T-cell (primary cell): ENCODE measurements at places on chromosomes 11 and 22. TPM values are rescaled to one million over a fixed set of nuclear protein-coding genes. Genes with fewer than 3 reads are reported as not detected.

TMEM121B gene
- total RNA-seq, result 0.19 TPM

SCN2B gene
- not detected for total RNA-seq

PHF21B gene
- not detected for total RNA-seq

ARRB1 gene
- 47.3 TPM for total RNA-seq

DNA sequence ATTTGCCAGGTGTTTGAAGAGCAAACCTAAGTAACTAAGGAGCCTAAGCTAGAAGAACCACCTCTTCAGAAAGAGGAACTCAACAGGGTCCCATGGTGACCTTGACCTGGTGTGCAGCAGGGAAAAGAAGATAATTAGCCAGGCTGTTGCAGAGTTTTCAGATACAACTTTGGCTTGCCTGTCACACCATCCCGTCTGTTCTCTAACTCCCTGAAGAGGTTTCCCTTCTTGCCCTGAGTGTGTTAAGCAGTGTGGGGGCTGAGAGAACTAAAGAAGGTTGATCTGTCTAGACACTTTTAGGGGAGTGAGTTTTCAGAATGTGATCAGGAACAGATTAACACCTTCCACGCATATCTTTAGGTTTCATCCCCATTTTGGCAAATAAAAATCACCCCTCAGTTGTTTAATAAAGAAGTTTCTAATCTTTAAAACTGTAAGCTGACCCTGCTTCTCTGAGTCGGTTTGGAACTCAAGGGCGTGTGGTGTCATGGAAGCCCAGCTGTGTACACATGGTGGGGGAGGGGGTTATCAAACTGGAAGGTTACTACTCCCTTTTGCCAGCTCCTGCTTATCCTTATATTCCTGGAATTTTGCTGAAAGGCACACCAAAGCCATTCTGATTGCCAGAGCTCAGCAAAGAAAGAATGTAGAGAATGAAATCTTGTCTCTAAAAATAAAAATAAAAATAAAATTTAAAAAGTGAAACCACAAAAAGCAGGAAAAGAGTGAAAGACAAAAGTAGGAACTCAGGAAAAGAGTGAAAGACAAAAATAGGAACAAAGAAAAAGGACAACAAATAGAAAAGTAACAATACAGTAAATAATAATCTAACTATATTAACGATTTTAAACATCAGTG, 70.2 kb downstream of the DBX1 start:
- no peak for DNase-seq

- no peak for DNase-seq
These were observed 1.8 kb downstream of the UBQLN3 start for GRCh38 chr11:5507933-5508305.

- no peak for DNase-seq
These were observed 22.9 kb upstream of the RFPL3 start for GRCh38 chr22:32334660-32335365.

- DNase-seq, result no peak
These were observed 92.3 kb downstream of the SCN3B start for GRCh38 chr11:123562158-123562557.

- no peak for DNase-seq
These were observed 11.7 kb upstream of the TMEM191C start for GRCh38 chr22:21455334-21456089.
